Posterior cingulate gyrus (tissue), 11 donors: ENCODE measurements at places on chromosomes 4 and X.

GRCh38 chrX:63283348-63283747 lies 67.8 kb downstream of the SPIN4 start:
- no peak for DNase-seq

- DNase-seq: no peak
Observed at GRCh38 chr4:45745741-45746140, 378.1 kb downstream of the GABRG1 start.

DNA sequence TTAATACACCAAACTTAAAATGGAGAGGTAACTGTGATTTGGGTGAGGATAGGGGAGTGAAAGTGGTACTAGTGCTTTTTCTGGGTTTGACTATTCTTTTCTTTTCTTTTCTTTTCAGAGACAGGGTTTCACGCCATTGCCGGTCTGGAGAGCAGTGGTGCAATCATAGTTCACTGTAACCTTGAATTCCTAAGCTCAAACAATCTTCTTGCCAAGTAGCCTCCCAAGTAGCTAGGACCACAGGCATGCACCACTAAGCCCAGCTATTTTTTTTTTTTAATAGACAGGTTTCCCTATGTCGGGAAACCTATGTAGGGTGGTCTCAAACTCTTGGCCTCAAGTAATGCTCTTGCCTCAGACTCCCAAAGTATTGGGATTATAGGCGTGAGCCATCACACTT lies 3.0 kb upstream of the ARMCX4 start:
- DNase-seq: no peak

GRCh38 chr4:10733481-10734062 lies 49.0 kb upstream of the CLNK start:
- DNase-seq: no peak

DNA sequence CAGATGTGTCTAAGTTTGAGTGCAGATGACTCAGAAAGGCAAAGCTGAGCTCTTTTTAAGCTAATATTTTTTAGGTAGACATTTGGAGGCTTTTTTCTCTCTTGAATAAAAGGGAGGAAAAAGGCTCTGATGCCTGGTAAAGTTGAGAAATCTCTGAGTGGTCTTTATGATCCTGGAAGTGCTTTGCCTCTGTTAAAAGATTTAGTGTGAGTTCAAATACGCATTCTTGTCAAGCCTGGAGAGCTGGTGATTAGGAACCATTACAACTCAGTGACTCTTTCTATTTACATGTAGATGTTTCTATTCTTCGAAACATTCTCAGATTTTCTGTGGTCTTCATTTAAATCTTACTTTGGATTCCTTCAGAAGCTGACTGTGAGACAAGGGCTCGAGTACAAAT lies 143.4 kb upstream of the MED14 start:
- DNase-seq: no peak

GRCh38 chr4:140152013-140152703 lies 1.8 kb downstream of the MAML3 start:
- peak; percentile 34 for DNase-seq

- DNase-seq: no peak
Observed at GRCh38 chr4:170030121-170030520, 3.9 kb upstream of the MFAP3L start.

GRCh38 chr4:76955182-76955581 lies 5.6 kb downstream of the SEPTIN11 start:
- no peak for DNase-seq
